Astrocyte of the cerebellum (primary cell): ENCODE measurements at places on chromosomes 3 and 15.

DNA sequence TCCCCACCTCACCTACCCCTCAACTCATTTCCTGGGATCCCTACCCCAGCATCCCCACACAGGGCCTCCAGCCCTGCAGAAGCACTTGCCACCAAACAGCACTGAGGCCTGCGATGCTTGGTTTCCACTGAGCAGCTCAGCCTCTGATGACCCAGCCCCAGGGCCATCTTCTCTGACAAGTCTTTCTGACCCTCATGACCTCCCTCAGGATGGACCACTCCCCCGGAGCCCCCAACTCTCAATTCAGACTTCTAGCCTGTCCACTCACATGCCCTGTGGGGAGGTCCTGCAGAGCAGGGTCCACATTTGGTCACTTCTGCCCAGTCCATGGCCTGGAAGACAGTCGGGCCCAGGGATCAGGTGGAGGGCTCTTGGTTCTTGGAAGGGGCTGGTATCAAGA is 63.4 kb upstream of the SPATA12 start:
- no peak for DNase-seq

DNA sequence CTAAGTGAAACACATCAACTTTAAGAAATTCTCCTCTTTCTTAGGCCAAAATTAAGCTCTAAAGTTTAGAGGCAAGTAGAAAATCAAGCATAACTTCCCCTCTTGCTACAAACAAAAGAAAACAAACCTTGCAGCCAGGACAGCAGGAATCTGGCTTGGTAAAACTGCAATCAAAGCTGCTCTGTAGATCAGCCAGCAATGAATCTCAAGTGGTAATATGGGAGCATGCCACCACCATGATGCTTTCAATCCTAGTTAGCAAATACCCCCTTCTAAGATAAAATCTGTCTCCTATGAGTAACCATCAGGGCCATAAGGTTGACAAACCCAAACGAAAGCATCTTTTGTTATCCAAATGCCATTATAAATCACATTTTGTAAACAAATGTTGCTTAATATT is 208.3 kb upstream of the PLSCR5 start:
- no peak for DNase-seq

- DNase-seq = no peak
Measured at GRCh38 chr3:66372681-66373350, 128.0 kb downstream of the LRIG1 start.

DNA sequence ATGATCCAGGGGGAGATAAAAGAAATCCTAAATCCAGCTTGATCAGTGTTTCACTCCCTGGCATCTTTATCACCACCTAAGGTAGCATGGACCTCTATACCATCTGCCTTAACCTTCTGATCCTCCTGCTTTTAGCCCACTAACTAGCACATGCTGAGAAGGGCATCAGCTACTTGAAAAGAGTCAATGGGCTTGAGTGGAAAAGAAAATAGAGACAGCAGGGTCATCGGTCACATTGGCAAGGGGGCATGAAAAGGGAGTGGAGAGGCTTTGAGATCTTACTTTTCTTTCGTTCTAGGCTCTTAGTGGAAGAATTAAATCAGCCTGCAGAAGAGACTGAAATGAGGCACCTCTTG is 239 bp upstream of the ZFYVE19 start:
- DNase-seq = no peak

DNA sequence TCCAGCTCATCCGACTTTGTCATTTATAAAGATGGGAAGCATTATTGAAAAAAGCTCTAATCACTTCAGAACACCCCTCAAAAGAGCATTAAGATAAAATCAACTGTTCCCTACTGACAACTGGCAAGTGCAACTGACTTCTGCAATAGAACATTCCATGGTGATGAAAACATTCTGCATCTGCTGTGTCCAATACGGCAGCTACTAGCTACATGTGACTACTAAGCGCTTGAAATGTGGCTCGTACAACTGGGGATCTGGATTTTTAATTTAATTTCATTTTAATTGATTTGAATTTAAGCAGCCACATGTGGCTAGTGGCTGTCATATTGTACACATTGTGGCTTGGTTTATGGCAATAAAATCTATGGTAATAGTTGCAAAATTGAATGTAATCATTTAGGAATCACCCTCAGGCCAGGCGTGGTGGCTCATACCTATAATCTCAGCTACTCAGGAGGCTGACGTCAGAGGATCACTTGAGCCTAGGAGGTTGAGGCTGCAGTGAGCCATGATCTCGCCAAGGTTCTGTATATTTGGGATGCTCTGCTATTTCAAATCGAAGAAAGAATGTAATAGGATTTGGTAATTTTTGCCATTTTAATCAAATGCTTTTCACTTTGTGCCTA is 390.3 kb downstream of the GABRB3 start:
- DNase-seq = no peak

GRCh38 chr15:75347222-75348033 is 589 bp downstream of the NEIL1 start:
- DNase-seq = no peak

GRCh38 chr3:54853573-54854404 is 74.1 kb downstream of the LRTM1 start:
- DNase-seq = peak; percentile 56

DNA sequence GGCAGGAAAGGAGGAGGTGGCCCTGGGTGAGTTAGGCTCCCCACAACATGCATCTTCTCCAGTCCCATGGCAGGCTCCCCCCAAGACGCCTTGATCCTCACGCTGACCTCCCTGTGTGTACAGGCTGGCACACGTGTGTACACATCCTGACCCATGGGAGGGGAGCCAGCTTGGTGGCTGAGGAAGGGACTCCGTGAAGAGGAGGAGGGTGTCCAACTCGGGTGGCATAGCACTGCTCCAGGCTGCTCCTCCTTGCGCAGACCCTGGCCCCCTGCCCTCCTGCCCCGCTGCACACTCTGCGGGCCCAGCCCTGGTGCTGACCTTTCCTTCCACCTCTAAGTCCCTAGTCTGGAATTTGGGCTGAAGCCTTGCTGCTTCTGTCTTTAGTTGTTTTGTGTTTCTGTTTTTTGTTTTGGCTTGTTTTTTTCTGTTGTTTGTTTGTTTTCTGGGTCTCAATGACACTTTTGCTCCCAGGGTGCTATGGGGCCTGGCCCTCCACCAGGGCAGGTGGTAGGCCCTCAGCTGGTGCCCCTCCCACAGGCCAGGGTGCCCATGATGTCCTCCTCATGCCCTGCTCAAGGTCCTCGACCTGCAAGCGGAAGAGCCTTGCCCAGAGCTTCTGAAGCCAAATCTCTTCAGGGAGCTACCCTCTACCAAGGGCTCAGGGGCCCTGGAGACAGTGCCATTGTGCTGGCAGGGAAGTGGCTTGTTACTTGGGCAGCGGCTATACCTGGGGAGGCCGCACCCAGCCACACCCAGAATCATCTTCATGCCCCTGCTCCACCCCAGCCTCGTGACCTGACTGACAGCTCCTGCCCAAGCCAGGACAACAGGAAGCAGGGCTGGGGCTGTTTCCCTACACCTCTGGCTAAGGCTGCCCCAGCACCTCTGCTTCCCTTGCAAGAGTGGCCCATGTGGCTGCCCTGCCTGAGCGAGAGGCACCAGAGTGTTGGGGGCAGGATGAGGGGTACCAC is 5.1 kb downstream of the EPHB3 start:
- no peak for DNase-seq

GRCh38 chr15:57156210-57156884 is 220.0 kb upstream of the CGNL1 start:
- no peak for DNase-seq

DNA sequence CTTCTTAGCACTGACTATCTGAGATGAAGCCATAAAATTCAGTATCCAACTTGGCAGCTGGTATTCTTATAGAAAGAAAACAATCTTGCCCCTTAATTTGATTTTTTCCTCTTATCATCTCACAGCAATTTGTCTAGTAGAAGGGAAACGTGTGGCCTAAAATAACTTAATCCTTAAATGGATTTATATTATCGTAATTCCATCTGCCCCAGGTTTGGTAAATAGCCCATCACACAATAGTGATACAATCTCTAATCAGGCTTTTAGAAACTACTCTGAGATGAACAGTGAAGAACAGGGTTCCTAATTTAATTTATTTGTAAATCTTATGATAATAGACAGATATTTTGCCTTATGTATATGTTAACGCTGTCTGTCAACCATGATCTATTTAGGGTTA is 24.8 kb downstream of the PEX5L start:
- no peak for DNase-seq

DNA sequence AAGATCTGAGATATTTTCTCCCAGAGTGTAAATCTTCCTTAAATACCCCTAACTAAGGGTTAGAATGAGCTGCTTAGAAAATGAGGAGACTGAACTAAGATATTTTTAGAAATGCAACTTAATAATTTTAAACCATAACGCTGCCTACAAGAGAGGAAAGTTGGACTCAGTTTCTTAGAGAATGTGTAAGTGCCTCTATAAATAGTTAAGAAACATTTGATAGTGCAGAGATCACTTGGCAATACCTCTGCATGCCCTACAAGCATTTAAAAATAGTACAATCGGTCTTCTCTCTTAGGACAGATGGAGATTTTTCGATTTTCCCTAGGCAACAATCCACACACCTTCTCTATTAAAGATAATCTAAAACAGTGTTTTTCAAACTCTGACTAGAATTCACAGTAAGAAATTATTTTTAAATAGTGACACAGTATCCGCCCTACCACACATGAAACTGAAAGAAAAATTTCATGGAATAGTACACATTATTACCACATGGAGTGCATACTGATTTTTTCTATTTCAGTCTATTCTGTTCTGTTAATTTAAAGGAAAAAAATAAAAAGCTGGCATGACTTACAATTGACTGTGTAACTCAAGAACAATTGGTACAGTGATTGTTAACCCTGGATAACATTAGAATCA is 83.2 kb downstream of the GADL1 start:
- no peak for DNase-seq
